ENCODE measurements at places on chromosomes 4 and X.

DNA sequence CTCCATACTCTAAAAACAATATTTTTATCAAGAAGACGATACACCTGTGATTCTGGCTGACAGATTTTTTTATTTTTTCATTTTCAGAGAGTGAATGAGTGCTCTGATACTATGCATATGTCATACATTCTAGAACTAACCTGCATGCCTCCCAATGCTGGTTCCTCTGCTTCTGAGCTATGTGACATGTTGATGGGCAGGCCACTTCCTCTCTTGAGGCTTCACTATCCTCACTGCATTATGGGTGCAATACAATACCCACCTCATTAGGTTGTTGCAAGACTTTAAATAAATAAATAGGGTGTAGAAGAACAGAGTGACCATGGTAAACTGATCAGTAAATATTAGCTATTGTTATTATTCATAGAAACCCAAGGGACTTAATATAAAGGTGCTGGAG, 408.3 kb downstream of the HNRNPD start:
- no peak for DNase-seq

DNA sequence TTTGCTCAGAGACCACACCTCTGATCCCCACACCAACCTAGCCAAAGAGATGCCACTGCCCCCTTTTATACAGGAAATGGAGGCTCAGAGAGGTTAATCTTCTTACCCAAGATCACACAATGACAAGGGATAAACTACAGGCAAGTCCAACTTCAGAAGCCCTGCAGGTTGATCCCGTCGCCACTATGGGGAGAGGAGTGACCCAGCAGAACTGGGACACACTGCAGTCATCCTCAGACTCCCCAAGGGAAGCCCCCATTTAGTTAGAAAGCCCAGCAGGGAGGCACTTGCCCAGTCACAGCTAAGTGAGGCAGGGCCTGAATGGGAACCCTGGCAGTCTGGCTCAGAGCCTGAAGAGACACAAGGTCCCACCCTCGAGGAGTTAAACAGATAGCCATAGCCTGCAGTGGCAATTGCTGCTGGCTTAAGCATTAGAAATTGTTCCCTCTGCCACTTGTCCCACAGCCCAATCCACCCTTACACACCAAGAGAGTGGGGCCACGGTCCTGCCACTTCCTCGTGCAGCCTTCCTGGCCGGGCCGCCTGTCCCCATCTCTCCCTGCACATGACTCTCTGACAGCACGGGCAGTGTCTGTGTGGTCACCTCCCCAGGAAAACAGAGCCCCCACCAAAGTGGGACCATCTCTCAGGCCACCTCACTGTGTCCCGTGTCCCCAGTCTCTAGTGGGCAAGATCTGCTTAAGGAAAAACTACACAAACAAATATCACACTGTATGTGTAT, 2.7 kb downstream of the JAKMIP1 start:
- no peak for DNase-seq

- no peak for DNase-seq
These were observed 208.4 kb upstream of the NPY2R start for GRCh38 chr4:154999950-155000578.

DNA sequence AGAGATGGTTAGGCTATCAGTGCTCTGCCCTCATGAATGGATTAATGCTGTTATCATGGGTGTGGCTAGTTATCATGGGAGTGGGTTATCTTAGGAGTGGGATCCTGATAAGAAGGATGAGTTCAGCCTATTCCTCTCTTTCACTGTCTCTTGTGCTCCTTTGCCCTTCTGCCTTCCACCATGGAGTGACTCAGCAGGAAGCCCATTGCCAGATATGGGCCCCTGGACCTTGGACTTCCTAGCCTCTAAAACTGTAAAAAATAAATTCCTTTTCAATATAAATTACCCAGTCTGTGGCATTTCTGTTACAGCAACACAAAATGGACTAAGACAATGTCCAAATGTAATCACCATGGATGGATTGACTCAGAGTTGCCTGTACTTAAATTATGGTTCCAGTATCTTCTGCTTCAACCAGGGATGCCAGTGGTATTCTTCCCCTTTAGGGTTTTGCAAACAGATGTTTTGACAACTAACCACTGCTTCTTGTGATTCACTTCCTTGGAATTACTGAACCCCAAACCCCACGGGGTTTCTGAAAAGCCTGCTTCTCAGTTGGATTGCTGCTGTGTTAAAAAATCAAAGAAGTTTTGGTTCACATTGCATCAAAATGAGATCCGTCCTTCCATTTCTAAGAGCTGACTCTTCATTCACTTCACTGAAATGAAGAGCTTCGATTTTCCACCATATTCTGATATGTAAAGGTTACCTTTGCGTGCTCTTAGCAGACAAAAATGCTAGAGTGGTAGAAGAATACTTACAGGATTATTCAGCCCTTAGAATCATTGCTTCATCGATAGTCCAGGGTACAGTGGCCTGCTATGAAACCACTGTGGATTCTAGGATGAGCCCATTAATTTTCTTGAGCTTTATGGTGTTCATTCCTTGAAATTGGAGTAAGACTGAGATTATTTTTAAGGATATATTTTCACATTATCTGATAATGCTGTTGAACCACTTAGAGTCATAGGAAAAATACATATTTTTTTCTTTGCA, 107.7 kb downstream of the FRMPD4 start:
- no peak for DNase-seq

- no peak for DNase-seq
These were observed 143.3 kb downstream of the PDLIM5 start for GRCh38 chr4:94595013-94595412.

DNA sequence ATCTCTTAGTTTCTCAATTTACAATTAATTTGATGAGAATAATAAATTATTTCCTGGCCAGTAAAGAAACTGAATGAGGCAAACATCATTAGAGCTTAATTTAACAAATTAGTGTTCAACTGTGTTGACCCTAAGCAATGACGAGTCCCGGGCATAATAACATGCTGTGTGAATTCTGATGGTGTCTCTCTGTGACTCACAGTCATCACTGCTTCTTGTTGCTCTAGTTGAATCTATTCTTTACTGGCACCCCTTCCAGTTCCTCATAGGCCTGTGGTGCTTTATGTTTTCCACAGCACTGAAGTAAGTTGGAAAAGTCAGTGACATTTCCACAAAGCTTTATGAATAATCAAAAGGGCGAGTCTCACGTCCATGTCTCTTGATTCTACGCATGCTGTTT, 57.7 kb upstream of the SLC7A11 start:
- DNase-seq = no peak

GRCh38 chrX:149296092-149296491, 209.0 kb downstream of the IDS start:
- DNase-seq = no peak

- no peak for DNase-seq
These were observed 67.1 kb downstream of the CBR4 start for GRCh38 chr4:168942985-168943384.

DNA sequence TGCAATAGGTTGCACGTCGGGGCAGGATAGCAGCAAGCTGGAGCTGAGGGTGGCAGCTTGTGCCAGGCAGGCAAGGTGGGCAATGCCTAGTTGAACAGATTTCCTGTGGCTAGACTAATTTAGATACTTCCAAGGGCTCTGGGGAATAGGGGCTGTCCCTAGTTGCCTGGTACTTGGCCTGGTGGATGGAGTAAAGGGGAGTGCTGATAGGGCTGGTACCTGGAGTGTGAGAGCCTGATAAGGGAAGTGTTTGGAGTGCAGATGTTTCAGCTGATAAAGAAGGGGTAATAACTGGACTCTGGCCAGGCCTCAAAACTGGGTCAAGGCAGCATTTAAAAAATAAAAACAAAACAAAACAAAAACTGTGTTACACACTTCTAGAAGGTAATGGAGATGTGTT, 665.5 kb downstream of the CCSER1 start:
- DNase-seq = no peak

GRCh38 chr4:40811956-40812355, 62.2 kb downstream of the NSUN7 start:
- DNase-seq = no peak

DNA sequence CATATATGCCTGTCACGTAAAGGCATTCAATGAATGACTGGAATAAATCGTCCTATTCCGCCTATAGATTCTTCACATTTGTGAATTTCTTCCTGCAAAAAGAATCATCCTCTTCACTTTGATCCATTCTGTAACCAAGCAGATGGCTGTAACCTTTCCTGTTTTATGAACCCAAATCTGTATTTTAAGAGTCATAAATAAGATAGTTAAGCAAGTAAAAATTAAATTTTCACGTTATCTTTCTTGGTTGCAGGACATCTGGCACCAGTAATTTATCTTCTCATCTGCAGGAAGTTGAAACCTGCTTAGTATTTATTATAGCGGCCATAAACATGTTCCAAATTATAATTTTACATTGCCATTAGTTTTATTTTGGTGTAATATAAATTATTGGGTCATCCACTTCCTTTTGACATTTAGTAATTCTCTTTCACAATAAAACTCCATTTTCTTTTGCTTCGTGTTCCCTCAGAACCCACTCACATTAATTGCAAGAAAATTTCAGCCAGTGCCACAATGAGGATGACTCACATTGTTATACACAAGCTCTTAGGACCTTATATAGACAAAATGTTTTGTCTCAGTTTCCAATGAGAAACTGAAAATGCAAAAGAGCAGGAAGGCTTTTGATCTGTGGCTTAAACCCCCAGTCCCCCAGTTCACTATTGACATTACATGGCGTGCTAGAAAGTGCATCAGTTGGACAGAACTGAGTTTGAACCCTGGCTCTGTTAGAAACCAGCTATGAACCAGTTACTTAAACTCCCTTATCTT, 51.1 kb downstream of the TMEM156 start:
- no peak for DNase-seq

DNA sequence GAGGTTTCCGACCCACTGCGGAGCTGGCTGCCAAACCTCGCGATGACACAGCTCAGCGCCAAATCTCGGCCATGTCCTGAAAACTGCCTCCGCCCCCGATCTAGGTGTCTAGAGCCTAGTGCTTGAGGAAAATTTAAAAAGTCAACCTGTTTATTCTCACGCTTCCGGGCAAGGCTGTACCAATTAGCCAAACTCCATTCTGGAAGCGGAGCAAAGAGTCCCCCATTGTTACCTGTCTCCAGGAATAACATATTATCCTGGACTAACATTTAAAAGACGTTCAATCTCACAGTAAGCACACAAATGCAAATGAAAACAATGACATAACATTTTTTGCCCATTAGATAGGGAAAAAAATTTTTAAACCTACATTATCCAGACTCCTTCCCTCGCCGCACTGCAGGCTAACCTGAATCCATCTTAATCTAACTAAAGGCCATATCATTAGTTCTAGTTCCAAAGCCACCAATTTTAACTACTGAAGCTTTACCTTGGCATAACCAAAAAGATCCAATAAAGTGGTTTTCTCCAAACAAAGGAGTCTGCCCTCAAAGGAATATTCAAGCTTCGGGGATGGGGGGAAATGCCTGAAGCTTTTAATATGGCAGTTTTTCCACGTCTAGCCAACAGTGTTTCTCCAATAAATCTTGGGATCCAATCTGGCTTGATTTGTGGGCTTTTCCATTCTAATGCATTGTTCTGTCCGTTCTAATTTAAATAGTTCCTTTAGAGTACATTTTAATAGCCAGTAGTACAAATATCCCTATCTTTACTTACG, 1.9 kb downstream of the HUWE1 start:
- no peak for DNase-seq

DNA sequence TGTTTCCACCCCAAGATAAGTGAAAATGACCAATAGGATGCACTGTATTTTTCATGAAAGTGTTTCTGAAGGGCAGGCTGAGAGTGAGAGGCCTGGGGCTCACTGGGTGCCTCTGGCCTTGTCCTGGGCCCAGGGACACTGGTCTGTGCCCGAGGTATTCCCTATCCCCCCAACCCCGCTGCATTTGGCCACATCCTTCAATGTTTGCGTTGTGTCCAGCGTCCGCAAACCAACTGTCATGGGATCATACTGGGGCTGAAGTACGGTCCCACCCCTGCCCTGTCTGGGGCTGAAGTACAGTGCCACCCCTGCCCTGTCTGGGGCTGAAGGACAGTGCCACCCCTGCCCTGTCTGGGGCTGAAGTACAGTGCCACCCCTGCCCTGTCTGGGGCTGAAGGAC, 22.0 kb upstream of the MSANTD1 start:
- DNase-seq = no peak

GRCh38 chr4:145307120-145307519, 126.7 kb upstream of the OTUD4 start:
- DNase-seq = no peak

GRCh38 chrX:132590350-132591026, 101.7 kb upstream of the MBNL3 start:
- DNase-seq = no peak

DNA sequence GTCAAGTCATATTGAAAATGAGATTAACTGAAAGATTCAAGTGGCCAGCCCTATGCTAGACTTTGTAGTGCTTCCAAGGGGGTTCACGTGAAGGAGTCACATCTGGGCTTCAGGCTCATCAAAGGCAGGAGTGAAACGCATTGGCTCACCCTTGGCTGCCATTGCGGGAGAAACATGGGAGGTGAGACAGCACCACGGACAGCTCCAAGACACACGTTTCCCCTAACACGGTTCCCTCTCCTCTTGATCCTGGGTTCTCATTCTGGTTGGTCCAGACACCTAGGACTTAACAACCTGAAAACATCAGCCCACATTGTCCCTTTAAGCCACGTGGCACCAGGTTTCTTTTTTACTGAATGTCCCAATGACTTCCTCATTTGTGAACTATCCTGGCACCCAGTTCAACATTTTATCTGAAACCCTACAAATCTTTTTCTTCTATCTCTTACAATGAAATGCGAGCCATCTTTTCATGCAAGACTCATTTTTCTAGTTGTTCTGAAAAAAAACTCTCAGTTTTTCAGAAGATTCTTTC, 279.0 kb upstream of the VCX3A start:
- no peak for DNase-seq

GRCh38 chrX:46665232-46666152, 91.9 kb downstream of the CHST7 start:
- no peak for DNase-seq

GRCh38 chr4:115028682-115029410, 84.6 kb downstream of the NDST4 start:
- DNase-seq = no peak

DNA sequence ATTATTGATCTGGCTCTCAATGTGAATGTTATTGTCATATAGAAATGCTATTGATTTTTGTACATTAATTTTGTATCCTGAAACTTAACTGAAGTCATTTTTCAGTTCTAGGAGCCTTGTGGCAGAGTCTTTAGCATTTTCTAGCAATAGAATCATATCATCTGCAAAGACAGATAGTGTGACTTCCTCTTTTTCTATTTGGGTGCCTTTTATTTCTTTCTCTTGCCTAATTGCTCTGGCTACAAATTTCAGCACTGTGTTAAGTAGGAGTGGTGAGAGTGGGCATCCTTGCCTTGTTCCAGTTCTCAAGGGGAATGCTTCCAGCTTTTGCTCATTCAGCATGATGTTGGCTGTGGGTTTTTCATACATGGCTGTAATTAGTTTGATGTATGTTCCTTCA, 102.7 kb downstream of the SH3BGRL start:
- DNase-seq = no peak

GRCh38 chrX:67720344-67720743, 176.5 kb downstream of the AR start:
- DNase-seq = no peak

- DNase-seq = no peak
These were observed 258.3 kb upstream of the GABRA2 start for GRCh38 chr4:46648088-46648744.

GRCh38 chrX:31201503-31201902, 129.7 kb upstream of the FTHL17 start:
- no peak for DNase-seq

All from activated CD8-positive, alpha-beta memory T cell treated with anti-CD3 and anti-CD28 coated beads for 4 hours (primary cell).